ENCODE measurements at places on chromosomes 16 and 17.
A peak's percentile ranks its signal among the peaks of the same experiment; 100 is the strongest.

GRCh38 chr16:30186444-30186781, 3.0 kb downstream of the CORO1A start:
- DNase-seq: peak; percentile 12

- no peak for DNase-seq
These were observed 2.8 kb upstream of the ATXN2L start for GRCh38 chr16:28820016-28820415.

GRCh38 chr17:60077672-60078519, 825 bp downstream of the HEATR6 start:
- peak; percentile 55 for DNase-seq

- DNase-seq: no peak
These were observed 2.8 kb downstream of the FBXL19 start for GRCh38 chr16:30925995-30926811.

- DNase-seq: no peak
These were observed 214.1 kb downstream of the HS3ST3B1 start for GRCh38 chr17:14514973-14515372.

DNA sequence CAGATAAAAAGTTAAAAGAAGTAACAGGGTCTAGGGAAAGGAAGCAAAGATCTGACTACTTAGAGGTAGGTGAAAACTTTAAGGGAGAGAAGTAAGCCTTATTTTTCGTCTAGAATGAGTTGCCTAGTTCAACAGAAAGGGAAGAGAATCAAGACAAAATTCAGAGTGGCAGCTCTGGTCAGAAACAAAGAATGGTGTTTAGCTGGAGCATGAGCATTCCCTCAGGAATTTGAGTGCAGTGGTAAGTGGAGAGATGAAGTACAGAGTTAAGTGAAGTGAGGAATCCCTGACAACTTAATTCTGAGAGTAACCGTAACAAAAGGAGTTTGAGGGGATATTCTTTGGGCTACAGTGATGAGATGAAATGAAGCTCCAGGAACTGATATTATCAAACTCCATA, 11.5 kb downstream of the SMG6 start:
- no peak for DNase-seq

DNA sequence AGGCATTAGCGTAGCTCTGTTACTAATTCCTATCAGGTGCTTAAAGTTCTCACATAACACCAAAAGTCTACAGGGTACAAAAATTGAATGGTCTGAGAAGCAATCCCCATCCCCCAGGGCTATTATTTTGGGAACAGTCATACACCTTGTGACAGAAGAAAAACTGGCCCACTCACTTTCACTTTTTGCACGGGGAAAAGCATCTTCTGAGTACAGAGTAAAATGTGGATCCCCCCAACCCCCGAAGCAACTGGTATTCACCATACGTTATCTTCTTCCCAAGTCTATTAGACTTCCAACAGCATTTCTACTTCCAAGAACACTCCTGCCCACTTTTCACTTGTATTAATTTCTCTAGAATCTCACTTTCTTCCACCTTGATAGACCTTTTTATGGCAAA, 11.8 kb downstream of the GGA3 start:
- DNase-seq: no peak

- DNase-seq: no peak
These were observed 2.3 kb downstream of the TMEM107 start for GRCh38 chr17:8173871-8174322.

- no peak for DNase-seq
These were observed 86.1 kb downstream of the KANSL1 start for GRCh38 chr17:46106966-46107644.

- DNase-seq: no peak
These were observed 188.0 kb upstream of the TNRC6C start for GRCh38 chr17:77770331-77771105.

GRCh38 chr16:46923513-46924295, 39.5 kb downstream of the GPT2 start:
- DNase-seq: no peak

DNA sequence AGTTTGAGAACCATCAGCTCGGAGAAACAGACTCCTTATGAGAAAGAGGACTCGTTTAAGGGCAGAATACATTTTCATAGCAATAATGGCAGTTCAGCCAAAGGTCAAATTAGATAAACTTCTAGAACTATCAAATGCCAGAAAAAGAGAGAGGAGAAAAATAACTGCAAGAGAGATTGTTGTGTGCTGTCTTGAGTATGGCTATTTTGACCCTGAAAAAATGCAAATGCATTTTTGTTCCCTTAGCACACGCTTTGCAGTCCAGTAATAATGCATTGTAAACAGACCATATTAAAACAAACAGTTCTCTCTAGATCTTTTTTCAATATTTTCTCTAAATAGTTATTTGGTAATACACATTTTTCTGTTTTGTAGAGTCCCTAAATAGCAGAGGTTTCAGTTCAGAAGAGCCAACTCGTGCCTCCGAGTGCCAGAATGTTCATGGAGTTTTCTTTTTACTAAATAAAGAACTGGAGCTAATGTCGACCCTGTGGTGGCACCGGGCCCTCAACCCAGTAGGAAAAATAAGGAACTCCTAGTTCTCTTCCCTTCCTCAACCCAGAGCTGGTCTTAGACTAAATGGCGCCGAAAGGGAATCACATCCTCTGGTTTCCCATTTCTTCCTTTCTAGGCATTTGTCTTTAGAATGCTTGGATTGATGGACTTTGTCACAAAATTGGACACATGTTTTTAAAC, 298.0 kb downstream of the MAP2K4 start:
- no peak for DNase-seq

DNA sequence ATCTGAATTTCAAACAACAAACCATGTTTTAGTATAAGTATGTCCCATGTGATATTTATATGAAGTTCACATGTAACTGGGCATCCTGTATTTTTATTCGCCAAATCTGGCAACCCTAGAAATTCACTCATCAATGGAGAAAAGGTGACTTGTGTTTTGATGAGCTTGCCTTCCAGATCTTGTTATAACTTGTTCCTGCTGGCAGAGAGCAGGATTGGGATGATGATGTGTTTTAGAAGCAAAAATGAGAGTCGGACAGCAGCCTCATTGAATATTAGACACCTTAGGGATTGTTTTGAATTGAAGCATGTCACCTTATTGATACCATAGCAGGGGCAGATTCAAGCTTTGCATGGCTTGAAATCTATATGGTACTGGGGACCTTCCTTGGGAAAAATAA, 85.4 kb upstream of the MED13 start:
- no peak for DNase-seq

DNA sequence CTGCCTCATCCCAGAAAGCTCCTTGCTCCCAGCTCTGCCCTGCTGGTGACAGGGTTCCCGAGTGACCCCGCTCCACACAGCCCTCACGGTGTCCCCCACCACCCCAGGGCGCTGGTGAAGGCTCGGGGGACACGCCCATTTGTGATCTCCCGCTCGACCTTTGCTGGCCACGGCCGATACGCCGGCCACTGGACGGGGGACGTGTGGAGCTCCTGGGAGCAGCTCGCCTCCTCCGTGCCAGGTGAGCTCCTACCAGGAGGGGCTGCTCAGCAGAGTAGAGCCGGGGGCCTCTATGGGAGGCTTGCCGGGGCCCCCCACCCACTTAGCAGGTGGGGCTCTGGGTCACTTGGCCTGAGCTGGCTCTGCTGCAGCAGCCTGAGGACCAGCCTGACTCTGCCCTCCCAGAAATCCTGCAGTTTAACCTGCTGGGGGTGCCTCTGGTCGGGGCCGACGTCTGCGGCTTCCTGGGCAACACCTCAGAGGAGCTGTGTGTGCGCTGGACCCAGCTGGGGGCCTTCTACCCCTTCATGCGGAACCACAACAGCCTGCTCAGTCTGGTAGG, 11.2 kb downstream of the GAA start:
- DNase-seq: no peak

- no peak for DNase-seq
These were observed 60.0 kb upstream of the CHMP6 start for GRCh38 chr17:80931421-80932265.

- no peak for DNase-seq
These were observed 17.1 kb upstream of the RNPS1 start for GRCh38 chr16:2284797-2285576.

- DNase-seq: no peak
These were observed 8.4 kb upstream of the PCTP start for GRCh38 chr17:55742272-55743102.

DNA sequence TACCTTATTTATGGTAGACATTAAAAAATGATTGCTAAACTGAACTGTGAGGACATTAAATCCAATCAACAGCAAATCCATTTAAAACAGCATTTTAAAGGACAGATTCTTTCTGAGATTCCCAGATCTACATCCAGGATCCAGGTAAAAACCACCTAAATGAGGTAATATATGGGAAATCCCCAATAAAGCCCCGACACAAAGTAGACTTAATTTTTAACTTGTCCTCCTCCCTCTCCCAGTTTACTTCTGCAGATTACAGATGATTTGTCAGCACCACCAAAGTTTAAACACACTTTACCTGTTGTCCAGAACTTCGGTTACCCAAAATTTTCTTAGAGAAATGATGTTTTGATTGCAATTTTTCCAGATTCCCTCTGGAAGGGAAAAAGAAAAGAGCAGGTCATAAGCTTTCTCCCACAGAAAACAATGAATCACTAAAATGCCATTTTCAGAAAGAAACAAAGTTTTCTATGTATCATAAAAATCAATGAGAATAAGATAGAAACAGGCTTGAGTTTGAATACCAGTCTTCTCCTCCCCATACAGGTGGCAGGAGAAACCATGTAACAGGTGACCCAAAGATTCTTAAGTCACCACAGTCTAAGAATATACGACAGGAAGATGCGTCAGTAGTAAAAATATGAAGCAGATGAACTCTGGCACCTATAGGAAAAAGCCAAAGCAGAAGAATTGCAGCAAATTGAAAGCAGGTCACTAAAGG, 22.8 kb downstream of the GJC1 start:
- DNase-seq: no peak

DNA sequence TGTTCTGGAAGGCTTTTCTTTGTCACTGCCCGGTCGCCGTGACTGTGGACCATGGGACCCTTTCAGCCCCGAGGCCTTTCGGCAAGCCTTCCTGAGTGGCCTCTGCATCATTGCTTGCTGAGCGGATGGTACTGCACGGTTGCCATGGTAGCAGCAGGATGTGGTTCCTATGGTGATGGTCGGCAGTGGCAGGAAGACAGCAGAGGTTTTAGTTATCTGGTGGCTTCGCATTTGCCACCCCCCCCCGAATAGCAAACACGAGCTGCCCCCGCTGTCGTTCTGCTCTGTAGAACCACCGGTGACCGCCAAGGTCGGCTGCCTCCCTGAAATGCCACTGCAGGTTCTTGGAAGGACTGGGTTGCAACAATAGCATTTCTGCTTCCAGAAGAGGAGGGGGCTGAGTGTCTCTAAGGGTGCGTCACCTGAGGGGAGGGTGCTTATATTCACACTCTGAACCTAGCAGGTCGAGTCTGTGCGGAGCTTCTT, 76.6 kb downstream of the CMIP start:
- peak; percentile 46 for DNase-seq

GRCh38 chr16:27113341-27113841, 46.7 kb downstream of the C16orf82 start:
- DNase-seq: no peak

DNA sequence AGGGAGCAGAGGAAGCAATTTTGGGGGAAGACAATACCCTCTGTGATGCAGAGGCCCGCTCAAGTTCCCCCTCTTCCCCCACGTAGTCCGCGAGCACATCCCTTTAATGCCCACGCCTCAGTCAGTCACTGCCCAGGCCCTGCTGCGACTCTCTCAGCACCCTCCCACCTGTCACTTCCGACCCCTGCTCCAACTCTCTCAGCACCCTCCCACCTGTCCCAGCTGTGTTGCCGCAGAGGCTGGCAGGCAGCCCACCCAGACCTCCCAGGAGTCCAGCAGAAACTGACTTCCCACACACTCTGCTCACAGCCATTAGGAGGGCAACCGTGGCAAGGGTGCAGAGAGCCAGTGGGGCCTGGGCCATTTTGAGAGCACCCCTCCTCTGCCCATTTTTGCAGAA, 92.7 kb downstream of the WSCD1 start:
- DNase-seq: no peak

Measured in activated T-cell treated with anti-CD3 and anti-CD28 coated beads for 4 hours (primary cell).